Forelimb muscle (tissue), 1 donor: ENCODE measurements at places on chromosomes 16 and 17.
A peak's percentile ranks its signal among the peaks of the same experiment; 100 is the strongest.

GRCh38 chr17:4945176-4945943, 3.0 kb downstream of the PFN1 start:
- no peak for DNase-seq

- no peak for DNase-seq
Measured at GRCh38 chr17:65449495-65449894, 112.0 kb downstream of the AXIN2 start.

DNA sequence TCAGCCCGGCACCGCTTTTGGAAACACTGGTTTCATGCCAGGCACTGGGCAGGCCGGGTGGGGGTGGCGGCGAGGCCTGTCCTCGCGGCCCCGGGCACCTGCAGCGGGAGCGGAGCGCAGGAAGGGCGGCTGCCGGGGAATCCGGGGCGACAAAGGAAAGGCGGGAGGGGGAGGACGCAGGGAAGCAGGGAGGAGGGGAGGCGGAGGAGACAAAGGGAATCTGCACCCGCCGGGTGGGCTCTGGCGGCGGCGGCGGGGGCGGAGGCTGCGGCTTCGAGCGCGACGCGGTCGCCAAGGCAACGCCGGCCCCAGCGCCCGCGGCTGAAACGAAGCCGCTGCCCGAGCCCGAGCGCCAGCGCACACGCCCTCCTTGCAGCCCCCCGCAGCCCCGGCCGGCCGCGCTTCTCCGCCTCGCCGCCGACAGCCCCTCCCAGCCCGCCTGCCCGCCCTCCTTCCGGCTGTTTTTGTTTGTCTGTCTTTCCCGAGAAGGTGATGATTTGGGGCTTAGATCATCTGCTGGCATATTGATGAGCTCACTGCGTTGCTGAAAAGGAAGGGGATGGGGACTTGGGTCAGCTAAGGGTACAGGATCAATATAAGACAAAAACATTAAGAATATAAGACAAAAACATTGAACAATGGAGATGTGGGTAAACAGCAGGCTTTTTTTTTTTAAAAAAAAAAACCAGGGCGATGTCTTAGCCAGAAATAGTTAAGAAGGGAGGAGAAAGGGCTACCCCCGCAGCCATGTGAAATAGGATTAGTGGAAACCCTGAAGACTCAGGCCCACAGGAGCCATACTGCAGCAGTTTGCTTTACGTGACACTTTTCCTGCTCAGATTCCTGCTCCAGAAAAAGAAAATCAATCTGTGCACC, 32.7 kb downstream of the CDK5R1 start:
- DNase-seq = no peak

- DNase-seq = no peak
Measured at GRCh38 chr16:48500981-48501380, 109.0 kb downstream of the N4BP1 start.

DNA sequence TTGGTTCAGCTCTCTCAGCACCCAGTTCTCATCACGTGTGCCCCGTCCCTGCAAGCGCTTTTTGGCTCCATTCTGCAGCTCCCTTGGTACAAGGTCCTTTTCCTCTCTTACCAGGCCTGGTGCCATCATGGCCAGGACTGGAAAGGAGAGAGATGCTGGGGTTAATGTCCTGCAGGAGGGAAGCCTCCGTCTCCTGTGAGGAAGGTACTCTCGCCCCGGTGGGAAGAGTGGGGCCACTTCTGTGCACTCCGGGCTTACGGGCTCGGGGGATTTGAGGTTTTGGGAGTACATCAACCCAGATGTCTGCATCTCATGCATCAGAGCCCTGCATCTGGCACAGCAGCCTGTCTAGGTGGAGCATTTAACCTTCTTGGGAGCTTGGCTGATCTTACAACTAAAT, 10.1 kb downstream of the CTRB2 start:
- no peak for DNase-seq

- peak; percentile 50 for DNase-seq
Measured at GRCh38 chr17:39939588-39940419, 12.3 kb downstream of the LRRC3C start.

- no peak for DNase-seq
Measured at GRCh38 chr16:31265329-31266245, 5.8 kb downstream of the ITGAM start.

- no peak for DNase-seq
Measured at GRCh38 chr16:23694644-23695373, 16.1 kb downstream of the PLK1 start.

DNA sequence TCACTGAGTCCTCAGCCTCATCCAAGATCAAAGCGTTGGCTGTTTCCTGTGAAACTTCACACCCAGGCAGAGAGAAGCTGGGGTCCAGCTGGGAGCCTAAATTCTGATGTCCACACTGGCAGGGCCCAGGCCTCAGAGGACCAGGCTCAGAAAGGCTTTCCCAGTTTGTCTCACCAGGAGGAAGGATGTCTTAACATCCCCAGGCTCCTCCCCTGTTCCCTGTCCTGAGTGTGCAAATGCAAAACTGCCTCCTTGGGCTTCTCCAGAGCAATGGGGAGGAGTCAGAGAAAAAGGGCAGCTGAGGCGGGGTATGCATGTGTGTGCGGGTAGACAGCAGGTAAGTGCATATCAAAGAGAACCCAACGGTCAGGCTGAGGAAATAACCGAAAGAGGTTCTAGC, 45.7 kb downstream of the CUEDC1 start:
- no peak for DNase-seq

DNA sequence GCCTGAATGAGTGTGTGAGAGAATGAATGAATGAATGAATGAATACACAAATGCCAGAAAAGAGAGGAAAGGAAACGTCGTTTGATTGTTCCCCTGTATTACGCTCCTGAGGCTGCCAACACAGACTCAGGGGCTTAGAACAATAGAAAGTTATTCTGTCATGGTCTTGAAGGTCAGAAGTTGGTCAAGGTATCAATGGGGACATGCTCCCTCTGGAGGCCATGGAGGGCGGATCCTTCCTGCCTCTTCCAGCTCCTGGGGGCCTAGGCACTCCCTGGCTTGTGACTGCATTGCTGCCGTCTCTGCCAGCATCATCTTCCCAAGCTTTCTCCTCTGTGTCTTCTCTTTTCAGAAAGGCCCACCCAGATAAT, 1.5 kb upstream of the SLC38A8 start:
- DNase-seq = no peak

GRCh38 chr16:77780378-77780837, 8.0 kb upstream of the VAT1L start:
- no peak for DNase-seq

DNA sequence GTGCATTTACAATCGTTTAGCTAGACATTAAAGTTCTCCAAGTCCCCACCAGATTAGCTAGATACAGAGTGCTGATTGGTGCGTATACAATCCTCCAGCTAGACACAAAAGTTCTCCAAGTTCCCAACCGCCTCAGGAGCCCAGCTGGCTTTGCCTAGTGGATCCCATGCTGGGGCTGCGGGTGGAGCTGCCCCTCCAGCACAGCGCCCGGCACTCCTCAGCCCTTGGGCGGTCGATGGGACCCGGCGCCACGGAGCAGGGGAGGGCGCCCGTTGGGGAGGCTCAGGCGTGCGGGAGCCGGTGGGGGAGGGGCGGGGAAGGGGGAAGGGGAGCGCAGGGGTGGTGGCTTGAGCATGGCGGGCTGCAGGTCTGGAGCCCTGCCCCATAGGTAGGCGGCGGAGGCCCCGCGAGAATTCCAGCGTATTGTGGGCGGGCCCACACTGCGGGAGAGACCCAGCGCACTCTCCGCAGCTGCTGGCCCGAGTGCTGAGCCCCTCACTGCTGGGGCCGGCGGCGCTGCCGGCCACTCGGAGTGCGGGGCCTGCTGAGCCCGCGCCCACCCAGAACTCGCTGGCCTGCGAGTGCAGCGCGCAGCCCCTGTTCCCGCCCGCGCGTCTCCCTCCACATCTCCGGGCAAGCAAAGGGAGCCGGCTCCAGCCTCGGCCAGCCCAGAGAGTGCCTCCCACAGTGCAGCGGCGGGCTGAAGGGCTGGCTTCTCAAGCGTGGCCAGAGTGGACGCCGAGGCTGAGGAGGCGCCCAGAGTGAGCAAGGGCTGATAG, 907.5 kb downstream of the CDH8 start:
- DNase-seq = no peak

- no peak for DNase-seq
Measured at GRCh38 chr16:17265154-17265553, 205.6 kb downstream of the XYLT1 start.

DNA sequence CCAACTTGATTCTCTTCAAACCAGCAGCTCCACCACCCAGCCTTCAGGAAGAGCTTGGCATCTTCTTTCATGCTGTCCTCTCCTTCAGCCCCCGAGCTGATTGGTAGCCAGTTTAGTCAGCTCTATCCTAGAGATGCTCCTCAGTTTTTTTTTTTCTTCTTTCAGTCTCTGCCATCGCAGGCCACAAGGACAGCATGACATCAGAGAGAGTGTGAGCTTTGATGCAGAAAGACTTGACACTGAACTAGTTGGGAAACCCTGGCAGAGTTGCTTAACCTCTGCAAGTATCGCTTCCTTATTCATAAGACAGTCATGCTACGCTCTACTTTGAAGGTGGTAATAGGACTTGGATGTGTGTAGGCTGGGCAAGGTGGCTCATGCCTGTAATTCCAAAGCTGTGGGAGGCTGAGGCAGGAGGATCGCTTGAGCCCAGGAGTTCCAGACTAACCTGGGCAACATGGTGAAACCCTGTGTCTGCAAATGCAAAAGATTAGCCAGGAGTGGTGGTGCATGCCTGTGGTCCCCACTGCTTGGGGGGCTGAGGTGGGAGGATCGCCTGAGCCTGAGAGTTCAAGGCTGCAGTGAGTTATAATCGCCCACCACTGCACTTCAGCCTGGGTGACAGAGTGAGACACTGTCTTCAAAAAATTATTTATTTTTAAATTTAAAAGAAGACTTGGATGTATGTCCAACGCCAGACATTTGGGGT, 2.6 kb downstream of the CD300LB start:
- DNase-seq = no peak

GRCh38 chr17:81481073-81481799, 31.4 kb downstream of the ACTG1 start:
- DNase-seq = peak; percentile 45

DNA sequence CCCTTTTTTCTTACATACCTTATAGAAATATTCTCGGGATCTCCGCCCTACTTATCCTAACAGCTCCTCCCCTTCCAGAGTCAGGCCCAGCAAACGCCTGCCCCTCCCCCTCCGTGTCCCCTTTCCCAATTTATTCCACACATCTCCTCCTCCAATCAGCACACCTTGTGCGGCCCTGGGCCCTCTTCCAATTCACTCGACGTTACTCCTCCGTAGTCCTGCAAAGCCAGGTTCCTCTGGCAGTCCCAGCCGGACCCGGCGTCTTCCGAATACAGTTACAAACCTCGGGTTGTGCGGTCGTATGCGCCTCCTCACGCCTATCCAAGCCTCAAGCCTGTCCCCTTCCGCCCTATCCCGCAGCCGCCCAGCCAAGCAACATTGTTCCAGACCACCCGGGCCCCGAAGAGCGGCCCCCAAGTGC, 677 bp downstream of the CBX1 start:
- no peak for DNase-seq

DNA sequence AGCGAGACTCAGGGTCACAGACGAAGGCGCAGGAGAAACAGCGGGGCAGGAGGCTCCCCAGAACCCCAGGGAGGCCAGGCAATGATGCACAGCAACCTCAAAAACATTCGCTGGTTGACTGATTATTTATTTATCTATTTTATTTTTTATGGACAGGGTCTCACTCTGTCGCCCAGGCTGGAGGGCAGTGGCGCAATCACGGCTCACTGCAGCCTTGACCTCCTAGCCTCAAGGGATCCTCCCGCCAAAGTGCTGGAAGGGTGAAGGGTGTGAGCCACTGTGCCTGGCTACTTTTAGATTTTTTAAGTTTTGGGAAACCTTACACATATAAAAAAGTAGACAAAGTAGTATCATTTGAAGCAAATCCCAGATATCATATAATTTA, 83.5 kb downstream of the ZNF778 start:
- DNase-seq = no peak

DNA sequence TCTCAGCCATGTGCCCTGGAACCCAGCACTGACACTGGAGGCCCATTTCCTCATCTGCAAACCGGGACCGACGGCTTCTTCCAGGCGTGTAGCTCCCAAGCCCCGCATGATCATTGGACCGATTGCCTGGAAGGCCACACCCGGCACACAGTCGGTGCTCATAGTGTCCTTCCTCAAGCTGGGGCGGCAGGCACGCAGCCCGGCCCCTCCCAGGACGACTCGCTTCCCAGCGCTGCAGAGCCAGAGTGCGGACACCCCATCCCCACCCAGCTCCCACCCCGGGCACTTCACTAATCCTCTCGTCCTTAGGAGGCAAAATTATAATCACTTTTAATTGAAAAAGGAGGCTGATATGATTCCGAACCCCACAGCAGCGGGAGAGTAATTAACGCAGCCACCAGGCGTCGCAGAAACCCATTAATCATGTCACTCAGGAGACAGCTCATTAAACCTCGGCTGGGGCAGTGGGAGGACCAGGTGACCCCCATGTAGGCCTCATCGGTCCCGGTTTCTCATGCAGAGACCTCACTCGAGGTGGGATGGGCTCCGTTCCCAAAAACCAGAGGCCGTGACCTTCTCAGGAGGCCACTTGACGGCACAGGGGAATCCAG, 33.1 kb downstream of the ZNF469 start:
- DNase-seq = no peak

- DNase-seq = no peak
Measured at GRCh38 chr16:87131996-87132345, 185.2 kb downstream of the C16orf95 start.

- DNase-seq = no peak
Measured at GRCh38 chr17:30369995-30370394, 8.7 kb upstream of the CPD start.

DNA sequence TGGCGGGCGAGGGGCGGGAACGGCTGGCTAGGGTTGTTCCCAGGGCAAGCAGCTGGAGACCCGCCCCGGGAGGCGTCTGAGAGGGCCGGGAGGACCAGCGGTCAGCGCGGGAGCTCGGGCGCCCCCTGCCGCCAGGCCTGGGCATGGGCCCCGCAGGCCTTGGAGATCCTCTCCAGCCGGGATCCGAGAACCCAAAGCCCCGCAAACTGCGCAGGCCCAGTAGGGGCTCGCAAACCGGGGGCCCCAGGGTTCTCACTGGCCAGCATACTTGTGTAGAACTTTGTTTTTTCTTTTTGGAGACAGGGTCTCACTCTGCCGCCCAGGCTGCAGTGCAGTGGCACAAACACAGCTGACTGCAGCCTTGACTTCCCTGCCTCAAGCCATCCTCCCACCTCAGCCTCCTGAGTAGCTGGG, 20.8 kb upstream of the ZNF423 start:
- DNase-seq = no peak

DNA sequence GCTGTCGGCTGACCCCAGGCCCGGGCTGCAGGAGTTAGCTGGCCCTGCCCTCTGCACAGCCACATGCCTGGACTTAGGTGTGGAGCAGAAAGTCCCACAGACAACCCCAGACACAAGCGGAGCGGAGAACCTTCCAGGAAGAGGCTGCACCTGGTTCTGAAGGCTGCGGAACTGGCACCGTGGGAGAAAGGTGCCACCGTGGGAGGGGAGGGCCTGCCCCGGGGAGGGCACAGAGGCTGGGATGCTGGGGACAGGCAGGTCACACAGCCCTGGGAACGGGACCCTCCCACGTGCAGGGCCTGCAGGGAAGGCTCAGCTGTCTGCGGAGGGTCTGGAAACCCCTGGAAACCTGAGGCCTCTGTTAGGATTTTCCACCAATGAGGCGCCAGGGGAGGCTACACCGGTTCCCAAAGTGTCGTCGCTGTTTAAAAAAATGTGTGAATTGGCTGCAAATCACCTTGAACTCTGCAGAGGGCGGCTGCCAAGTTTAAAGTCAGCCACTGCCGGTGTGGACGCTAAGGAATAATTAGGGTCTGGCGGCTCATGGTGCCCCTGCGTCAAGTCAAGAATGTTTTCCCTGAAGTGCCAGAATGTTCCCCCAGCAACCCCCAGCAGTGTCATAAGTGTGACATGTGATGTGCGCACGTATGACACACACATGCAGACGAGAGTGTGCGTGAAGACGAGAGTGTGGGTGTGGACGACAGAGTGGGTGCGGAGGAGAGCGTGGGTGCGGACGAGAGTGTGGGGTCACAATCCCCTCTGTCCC, 50.9 kb upstream of the PABPN1L start:
- no peak for DNase-seq
